ENCODE measurements at places on chromosomes 6 and 20.

DNA sequence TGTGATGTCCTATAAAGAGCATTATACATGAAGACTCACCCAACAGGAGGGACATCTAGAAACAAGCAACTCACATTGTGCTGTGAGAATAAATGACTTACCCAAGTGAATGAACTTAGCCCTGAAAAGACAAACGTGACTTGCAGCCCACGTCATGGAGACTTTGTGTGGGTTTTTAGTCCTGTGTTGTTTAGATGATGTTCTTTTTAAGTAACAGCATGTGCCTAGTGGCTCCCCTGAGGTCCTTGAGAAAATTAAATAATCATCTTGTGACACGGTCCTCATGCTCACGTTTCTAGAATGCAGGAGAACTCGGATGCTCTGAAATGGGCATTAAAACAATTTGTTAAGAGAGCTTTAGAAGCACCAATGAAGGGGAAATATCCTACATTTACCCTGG, 165.1 kb downstream of the SASH1 start:
- no peak for DNase-seq

GRCh38 chr6:15606347-15606746, 56.5 kb downstream of the DTNBP1 start:
- no peak for DNase-seq

- no peak for DNase-seq
Observed at GRCh38 chr6:83190626-83191025, 2.4 kb downstream of the PGM3 start.

DNA sequence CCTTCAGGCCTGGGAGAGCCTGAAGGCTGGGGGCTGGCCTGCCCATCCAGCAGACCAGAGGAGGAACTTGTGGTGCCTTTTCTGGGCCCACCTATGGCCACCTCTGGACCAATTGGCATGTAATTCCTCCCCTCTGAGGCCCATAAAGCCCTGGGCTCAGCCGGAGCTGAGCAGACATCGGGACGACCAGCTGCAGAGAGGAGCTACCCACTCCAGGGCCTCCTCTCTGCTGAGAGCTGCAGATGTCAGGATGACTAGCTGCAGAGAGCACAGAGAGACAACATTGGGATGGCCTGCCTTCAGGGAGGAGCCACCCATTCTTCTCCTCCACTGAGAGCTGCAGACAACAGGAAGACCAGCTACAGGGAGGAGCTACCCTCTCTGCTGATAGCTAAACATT, 370.1 kb downstream of the CD83 start:
- DNase-seq: no peak

DNA sequence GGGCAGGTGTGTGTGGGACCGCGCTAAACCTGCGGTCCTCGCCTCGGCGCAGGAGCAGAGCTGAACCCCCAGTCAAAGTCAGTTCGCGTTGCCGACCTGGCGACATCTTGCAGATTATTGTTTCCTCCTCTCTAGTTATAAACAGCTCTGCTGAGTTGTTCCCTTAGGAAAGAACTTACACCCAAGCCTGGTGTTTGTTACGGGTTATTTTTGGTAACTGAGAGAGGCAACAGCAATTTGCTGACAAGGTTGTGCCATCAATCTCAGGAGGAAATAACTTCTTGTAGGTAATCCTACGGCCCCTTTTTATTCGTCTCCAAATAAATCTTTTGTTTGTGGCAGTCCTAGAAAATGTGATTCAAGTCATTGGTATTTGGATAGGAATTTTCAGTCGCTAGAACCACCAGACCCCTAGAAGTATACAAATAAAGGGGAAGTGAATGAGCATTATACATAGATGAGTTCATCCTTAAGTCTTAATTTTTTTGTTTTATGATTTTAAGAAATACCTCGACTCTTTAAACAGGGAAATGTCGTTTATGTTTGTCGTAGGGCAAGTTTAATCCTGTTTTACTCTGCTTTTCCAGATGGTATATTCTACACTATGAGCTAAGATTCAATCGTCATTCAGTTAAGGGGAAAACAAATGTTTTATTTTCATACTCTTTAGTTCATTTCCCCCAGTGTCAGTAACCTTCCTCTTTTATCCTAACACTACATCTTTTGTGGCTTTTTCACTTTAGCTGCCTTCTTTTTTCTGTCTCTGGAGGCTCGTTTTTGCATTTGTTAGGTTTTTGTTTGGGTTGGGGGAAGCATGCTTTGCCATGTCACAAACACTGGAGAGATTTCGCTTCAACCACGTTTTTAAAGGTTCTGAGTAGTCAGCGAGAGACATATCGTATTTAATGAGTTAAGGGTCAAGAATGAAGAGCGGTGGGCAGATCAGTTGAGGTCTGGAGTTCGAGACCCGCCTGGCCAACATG, 1.2 kb downstream of the PM20D2 start:
- DNase-seq: no peak

- no peak for DNase-seq
Observed at GRCh38 chr20:37544386-37544785, 16.7 kb upstream of the BLCAP start.

- DNase-seq: no peak
Observed at GRCh38 chr6:112603726-112604125, 256.6 kb downstream of the RFPL4B start.

DNA sequence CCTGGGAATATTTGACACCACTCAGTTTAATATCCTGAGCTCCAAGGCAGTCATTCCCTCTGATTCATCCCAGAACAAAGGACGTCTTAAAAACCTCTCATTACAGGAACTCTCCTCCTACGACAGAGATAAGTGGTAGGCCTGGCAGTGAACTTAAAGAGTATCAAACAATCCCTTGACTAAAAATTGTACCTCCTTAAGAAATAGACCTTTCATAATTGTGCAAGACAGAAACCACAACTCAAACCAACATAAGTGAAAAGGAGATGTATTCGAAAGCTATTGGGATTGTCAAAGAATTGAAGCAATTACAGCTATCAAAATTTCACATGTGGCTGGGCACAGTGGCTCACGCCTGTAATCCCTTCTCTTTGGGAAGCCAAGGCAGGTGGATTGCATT, 19.1 kb upstream of the BNIP5 start:
- DNase-seq: no peak

GRCh38 chr6:93350774-93351173, 68.6 kb downstream of the EPHA7 start:
- no peak for DNase-seq

DNA sequence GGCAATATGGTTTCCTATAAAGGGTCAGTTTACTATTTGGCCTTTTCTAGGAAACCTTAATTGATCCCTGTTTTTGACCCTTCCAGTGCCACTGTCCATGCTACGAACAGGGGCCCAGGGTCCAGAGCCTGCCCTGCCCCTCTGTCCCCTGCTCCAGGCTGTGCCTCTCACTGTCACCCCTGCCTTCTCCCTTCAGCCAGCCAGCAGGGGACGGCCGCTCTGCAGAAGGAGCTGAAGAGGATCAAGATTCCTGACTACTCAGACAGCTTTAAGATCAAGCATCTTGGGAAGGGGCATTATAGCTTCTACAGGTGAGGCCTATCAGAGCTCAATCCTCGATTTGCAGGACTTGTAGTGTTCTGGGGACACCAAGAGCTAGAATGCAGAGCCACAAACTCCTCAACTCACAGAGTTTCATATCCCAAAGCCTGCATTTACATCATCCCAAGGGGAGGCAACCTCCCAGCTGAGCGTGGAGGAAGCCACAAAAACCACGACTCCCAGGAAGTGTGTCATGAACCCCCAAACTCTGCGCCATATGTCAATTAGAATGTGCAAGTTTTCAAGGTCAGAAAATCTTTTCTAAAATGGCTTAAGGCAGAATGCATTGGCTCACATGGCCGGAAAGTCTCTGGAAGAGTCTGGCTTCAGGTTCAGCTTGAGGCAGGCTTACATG, 3.6 kb downstream of the BPI start:
- no peak for DNase-seq

GRCh38 chr20:33791540-33791939, 19.6 kb upstream of the CHMP4B start:
- DNase-seq: no peak

- DNase-seq: no peak
Observed at GRCh38 chr6:40484066-40484465, 103.1 kb downstream of the LRFN2 start.

- no peak for DNase-seq
Observed at GRCh38 chr6:63527658-63528514, 44.4 kb upstream of the LOC128125822 start.

- no peak for DNase-seq
Observed at GRCh38 chr6:125910527-125910926, 46.0 kb upstream of the HINT3 start.

- no peak for DNase-seq
Observed at GRCh38 chr6:99613705-99614429, 7.2 kb downstream of the PRDM13 start.

DNA sequence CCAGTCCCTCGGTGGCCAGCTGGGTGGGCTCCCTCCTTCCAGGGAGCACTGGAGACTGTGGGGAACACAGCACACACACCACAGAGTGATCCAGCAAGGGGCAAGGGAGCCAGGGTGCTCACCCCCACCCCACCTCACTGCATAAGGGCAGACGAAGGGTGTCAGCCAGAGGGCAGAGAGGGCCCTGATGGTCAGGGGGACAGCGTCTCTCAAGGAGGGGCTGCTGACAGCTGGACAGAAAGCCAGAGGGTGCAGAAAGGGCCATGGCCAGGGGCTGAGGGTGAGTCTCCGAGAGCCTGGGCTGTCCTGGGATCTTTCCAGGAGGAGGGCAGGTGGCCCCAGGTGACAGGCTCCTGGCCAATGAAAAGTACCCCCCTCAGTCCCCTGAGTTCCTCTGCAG, 73.4 kb upstream of the PMEPA1 start:
- no peak for DNase-seq

DNA sequence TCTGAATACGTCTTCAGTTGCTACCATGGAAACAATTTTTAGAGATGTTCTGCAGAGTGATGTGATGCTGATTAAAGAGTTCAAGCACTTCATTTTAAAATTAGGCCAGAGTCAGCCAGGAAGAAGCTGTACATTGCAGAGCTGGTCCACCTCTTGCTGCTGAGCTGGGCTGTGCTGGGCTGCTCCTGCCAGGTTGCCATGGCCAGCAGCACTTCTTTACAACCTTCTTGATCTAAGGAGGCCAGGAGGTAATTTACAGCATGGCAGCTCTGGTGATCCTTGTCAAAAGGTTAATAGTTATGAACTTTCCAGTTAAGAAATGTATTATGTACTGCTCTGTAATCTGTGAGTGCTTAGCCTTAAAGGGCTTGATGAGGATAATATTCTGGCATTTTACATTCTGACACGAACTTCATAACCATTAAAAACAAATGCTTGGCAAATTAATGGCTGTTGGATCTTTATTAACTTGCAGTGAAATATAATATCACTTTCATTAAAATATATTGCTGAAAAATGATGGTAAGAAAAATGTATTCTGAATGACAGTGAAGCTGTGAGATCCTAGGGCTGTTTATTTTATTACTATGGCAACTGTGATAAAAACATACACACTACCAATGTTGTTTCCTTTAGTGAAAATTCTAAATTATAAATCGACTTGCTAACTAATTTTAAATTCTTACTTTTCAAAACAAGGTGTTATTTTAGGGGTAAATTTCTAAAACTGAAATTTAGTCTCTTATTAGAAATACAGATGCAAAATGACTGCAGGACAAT, 259.7 kb downstream of the RFPL4B start:
- DNase-seq: no peak

GRCh38 chr6:34201455-34202107, 35.1 kb upstream of the HMGA1 start:
- no peak for DNase-seq

DNA sequence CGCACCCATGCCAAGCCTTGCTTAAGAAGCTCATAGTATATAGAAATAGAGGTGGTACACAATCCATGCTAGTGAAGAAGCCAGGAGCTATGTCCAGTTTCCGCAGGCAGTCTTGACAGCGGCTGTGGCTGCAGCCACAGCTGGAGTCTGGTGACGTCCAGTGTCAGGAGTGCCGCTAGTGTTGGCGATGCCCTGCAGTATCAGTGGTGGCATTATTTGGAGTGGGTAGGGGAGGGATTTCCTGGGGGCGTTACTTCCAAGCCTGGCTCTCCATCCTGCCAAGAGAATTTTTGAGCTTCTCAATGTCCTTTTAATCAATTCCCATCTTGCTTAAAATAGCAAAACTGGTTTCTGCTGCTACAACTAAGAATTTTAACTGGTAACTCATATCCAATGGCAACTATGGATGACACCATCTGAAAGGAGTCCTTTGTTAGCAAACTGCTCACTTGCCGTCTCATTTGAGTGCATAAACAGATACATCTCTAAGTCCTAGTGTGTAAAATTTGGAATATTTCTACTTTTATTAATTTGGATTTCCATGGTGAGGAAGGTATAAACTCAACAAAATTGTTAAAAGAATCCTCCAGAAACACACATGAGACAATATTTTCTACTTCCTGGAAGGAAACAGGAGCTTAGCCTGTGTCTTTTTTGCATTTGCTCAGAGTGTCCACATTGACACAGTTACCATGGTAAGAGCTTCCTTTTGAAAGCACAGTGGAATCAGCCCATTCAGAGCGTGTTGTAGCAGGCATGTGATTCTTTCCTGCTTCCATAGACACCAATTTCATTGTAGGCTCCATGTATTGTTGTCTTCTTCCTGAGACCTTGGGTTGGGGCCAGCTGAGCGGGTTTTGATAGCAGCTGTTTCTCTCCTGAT, 44.6 kb upstream of the PXDC1 start:
- no peak for DNase-seq
